ENCODE measurements at places on chromosomes 1 and 21.

GRCh38 chr1:198132060-198132781, 24.6 kb upstream of the NEK7 start:
- DNase-seq: no peak

DNA sequence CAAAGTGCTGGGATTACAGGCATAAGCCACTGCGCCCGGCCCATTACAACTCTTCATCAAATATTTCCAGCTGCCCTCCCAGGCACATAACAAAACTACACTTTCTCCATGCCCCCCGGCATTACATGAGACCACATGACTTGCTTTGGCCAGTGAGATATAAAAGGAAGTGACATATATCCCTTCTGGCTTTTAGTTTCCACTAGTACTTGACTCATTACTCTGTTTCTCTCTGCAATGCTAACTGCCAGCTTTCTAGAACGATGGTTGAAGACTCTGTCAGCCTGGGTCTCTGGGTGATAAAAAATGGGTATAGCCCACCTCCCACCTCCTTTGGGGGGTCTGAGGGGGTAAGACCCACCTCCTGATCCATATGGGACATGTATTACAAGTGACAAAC, 24.2 kb downstream of the ABL2 start:
- DNase-seq: no peak

GRCh38 chr1:161175771-161176453, 1.4 kb downstream of the B4GALT3 start:
- no peak for DNase-seq

DNA sequence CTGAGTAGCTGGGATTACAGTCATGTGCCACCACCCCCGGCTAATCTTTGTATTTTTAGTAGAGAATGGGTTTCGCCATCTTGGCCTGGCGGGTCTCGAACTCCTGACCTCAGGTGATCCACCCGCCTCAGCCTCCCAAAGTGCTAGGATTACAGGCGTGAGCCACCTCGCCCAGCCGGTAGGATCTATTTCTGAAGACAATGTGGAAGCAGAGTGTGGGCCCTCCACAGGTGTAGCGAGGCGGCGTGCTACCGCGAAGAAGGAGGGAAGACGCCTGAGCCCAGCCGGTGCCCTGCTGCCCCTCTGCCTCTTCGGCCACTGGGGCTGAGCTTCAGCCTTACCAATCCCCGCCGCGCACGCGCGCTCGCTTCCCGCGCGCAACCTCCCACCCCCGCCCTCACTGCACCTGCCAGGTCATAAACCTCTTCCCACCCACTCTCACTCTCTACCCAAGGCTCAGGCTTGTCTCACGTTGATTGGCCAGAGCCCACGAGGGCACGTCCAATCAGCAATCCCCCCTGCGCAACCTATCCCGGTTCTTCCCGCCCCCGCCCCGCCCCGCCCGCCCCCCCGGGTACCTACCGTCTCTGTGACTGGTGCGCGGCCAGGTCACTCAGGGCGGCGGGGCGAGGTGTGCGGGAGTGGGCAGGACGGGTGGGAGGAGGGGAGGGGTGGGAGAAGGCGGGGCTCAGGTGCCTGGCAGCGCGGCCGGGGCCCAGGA, 409 bp upstream of the HOOK1 start:
- DNase-seq: peak; percentile 58

GRCh38 chr1:75328691-75329090, 194.5 kb downstream of the LHX8 start:
- DNase-seq: no peak

DNA sequence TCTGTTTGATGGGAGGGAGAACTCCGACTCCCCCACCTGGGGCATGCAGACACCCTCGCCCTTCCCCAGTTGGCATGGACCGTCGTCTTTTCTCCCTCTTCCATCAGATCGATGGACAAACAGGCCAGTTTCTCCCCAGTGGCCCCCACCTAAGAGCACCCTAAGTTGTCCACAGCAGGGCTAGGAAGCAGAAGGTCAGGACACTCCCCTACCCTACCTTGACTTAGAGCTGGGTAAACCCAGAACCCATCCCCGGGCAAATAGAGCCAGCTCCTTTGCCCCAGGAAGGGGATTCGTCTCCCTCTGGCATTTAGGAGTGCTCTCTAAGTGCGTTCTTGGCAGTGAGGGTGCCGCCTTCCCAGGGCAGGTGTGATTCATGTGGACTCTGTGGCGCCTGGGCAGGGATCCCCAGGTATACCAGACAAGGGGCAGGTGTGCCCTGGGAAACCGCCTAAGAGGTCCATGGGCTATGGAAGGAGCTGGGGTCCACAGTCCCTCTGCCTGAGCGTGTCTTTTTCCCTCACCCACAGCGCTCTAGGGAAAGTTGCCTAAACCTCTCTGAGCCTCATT, 2.7 kb upstream of the RUNX3 start:
- DNase-seq: no peak

DNA sequence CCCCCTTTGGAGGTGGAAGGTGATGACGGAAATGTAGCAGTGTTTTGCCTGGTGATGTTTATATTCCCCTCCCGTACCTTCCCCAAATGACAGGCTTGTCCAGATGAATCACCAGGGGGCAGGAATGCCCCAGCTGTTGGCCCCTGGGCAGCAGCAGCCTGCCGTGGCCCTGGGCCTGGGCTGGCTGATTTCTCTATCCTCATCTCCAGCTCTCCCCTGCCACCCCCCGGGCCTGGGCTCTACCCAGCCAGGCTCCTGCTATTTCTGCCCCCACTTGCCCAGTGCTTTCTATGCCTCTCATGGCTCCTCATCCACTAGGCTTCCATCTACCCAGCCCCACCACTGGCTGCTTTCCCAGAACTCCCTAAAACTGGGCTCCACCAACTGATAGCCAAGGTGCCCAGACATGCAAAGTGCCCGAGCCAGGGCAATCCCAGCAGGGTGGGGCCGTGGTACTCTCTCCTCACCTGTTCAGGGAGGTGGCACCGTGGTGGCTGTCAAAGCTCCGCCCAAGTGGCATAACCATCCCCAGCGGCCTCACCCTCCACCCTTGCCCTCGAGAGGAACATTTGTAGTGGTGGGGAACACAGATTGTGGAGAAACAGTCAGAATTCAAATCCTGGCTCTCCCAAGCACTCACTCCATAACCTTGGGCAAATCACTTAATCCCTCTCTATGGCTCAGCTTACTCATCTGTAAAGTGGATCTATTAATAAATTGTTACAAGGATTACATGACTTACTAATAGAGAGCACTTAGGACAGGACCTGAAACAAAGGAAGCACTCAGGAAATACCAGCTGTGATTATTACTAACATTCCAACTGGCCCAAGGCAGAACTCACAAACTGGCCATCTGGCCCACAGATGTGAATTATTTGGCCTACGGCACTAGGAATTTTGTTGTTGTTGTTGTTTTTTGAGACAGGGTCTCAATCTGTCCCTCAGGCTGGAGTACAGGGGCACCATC, 12.8 kb upstream of the ECE1 start:
- no peak for DNase-seq

DNA sequence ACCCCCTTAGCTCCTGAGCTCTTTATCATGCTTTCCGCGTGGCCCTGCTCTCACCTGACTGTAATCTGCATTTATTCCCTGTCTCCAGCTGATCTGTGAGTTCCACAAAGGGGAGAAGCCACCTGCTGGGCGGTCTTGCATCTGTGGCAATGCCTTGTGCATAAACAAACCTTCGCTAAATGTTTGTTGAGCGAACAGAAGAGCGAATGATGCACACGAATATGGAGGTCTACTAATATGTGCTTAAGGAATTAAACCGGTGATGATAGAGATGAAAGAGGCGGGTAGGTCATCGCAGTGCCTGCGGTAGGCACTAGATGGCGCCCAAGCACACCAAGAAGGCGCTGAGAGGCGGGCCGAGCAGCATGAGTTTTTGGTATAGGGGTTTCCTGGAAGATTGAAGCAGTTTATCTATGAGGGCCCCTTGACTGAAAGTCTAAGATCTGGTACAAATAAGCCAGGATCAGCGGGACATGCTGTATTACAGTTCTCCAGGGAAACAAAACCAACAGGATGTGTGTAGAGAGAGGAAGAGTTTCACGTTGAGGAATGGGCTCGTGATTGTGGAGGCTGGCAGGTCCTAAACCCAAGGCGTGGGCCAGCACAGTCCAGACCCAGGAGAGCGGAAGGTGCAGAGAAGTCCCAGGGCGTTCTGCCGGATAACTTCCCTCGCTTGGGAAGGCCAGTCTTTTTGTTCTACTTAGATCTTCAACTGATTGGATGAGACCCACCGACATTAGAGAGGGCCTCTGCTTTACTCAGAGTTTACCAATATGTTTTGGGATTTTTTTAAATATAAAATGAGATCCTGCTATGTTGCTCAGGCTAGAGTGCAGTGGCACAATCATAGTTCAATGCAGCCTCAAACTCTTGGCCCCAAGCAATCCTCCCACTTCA, 34.7 kb downstream of the TOMM20 start:
- peak; percentile 72 for DNase-seq

DNA sequence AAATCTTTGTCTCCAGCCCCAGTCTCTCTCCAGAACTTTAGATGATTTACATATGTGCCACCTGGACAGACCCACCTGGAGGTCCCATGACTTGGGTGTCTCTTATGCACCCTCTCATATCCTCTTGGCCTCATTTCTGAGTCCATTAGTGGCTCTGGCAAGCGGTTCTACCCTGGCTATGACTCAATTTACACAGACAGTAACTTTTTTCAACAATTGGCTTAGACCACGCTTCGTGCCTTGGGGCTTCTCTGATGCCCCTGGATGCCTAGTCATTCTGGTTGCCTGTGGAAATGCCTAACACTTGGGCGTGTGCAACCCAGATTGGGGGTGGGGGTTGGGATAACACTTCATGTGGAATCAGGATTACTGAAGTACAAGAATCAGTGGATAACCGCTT, 57.1 kb upstream of the GADD45A start:
- DNase-seq: no peak

- no peak for DNase-seq
These were observed 142.7 kb downstream of the PLPPR4 start for GRCh38 chr1:99407018-99407417.

- DNase-seq: no peak
These were observed 24.8 kb downstream of the TP53BP2 start for GRCh38 chr1:223820971-223821370.

DNA sequence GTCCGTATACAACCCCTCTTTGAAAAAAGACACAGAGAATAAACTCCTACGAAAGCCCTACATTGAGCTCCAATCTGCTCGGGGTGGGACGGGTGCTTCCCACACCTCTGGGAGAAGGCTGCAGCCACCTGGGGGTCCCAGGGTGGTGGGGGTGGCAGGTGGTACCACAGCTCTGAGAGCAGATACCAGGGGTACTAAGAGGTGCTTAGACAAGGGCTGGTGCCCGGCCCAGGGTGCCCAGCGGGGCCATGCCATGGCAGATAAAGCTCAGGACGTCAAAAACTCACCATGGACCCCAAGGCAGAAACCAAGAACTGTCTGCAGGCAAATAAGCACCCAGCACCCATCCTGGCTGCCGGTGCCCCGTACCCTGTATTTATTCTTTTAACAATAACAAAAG, 75.1 kb downstream of the SPSB1 start:
- no peak for DNase-seq

GRCh38 chr1:21866707-21867043, 54.6 kb downstream of the LDLRAD2 start:
- DNase-seq: no peak

DNA sequence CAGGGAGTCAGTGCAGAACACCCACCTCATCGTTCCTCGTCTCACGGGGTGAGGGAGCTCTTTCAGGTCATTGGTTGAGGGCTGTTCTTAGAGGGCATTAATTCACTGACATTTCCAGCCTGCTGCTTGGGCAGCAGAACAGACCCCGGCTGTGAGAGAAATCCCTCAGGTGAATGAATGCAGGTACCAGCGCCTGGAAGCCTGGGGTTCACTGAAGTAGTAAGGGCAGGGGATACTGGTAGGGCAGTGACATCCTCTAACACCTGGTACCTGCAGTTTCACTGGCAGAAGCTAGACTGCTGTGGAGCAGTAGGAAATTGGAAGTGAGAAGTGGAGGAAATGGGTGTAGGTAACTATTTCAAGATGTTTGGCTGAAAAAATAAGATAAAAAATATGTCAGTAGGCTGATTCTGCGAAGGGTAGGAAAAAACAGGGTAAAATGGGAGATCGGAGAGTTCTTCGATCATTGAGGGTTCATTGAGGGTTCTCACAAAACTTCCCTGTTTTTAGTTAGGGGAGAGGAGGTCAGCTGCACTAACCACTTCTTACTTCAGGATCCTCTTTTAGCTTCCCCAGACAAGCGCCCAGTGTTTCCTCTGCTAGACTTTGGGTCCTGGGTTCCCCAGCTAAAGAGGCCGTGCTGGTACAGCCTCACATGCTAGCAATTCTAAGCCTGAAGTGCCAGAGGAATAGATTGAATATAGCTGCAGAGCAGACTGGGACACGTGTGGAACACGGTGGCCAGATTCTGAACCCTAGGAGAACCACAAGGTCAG, 55.2 kb downstream of the RNF220 start:
- no peak for DNase-seq

- DNase-seq: no peak
These were observed 162.2 kb downstream of the DPYD start for GRCh38 chr1:97758541-97759057.

DNA sequence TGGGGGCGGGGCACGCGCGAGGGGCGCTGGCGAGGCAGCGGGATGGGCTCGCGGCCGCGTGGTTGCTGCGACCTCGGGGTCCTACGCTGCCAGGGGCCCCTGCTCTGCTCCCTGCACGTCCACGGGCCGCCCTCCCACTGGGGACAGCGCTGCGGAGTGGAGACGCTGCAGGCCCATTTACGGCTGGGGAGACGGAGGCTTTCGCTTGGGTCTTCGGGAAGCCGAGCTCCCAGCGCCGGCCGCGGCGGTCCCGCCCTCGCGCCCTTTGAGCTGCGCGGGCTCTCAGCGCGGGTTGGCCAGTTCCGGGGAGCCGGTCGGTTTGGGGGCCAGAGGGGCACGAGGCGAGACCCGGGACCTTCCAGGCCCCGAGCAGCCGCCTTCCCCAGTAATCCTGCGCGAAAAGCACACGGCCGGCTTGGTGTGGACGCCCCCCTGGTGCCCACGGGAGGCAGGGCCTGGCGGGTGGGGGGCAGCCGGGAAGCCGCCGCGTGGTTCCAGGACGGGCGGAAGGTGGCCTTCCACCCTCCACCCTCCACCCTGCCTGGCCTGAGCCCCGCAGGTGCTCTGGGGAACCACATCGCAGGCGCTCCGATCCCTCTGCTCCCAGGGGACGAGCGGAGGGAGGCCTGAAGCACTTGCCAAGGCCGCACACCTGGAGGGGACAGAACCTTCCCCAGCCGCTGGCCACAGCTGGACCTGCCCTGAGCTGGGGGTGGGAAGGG, 570 bp upstream of the PEX10 start:
- DNase-seq: no peak

- no peak for DNase-seq
These were observed 74.6 kb downstream of the USP25 start for GRCh38 chr21:15804247-15805005.

- DNase-seq: no peak
These were observed 607.2 kb upstream of the PLXNA2 start for GRCh38 chr1:208851366-208851765.

GRCh38 chr21:46562472-46562871, 42.4 kb downstream of the S100B start:
- DNase-seq: no peak

Measured in T-helper 2 cell (primary cell).